ENCODE measurements at places on chromosomes 1 and 21.

DNA sequence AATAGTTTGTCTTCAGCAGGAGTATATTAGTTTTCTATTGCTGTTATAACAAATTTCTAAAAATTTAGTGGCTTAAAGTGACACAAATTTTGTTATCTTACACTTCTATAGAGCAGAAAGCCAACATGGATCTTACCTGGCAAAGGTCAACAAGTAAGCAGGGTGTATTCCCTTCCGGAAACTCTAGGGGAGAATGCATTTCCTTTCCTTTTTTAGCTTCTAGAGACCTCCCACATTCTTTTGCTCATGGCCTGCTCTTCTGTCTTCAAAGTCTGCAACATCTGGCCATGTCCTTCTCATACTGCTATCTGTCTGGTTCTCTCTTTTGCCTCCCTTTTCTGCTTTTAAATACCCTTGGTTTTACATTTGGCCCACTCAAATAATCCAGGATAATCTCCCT, 242.6 kb downstream of the ZNF648 start:
- no peak for DNase-seq

DNA sequence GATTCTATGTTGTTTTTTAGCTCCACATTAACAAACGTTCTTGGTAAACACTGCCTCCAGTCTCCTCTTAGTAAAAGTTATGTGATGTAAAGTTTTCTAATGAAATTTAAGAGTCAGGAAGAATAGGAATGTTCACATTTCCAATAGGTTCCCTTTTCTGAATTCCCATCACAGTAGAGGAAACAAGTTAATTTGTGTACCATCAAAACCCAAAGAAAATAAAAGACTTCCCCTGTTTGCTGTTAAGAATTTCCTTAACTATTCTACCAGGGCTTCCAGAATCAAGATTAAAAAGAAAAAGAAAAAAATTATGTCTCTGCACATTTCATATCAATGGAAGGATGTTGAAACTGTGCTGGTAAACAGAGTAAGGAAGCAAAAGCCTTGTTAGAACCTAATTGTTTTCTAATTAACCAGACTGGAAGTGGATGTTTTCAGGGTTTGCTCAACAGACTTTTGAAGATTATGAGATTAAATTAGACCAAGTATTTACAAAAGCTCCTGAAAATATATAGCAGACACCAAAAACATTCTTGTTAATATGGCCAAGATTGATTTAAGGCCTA, 43.4 kb upstream of the PALMD start:
- no peak for DNase-seq

GRCh38 chr1:44266400-44267344, 53.4 kb downstream of the DMAP1 start:
- no peak for DNase-seq

- no peak for DNase-seq
Measured at GRCh38 chr1:8027748-8028570, 1.9 kb upstream of the ERRFI1 start.

DNA sequence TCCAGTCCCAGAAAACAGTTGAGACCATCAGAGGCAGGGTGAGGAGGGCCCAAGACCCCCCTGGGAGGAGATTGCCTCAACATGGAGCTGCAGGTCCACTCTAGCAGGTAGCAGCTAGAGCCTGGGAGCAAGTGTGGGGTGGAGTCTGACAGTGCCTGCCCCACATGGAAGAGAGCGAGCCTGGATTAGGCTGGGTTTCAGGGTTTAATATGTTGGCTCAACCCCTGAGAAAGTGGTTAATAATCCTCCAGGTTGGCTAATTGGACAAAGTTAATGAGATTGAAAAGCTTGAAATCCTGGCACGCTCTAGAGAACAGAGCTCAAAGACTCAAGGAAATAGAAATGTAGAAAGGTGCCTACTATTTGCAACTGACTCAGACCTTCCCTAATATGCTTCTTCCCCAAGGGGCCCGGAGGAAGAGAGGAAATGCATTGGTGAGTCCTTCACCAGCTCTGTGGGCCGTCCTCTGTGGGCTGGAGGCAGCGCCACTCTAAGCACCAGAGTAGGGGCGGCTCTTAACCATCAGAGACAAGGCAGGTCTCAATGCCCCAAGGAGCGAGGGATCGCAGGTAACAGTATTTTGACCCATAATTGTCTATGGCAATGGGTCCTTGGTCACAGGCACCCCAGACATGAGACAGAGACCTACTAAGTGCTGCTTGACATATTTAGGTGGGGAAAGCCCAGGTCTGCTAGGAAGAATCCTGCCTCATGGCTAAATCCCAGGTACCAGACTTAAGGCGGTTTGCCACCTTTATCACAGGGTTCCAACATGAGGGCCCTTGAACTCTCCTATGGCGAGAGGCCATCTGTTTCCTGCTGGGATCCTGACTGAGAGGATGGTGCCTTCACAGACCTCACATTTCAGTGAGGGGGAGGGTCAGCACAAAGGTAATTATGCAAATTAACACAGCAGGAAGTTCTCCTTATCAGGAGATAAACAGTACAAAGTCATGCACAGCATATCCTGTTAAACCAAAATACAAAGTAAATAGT, 33.8 kb downstream of the RSPH1 start:
- no peak for DNase-seq

- DNase-seq: no peak
Measured at GRCh38 chr1:230220478-230220877, 153.4 kb downstream of the GALNT2 start.

- DNase-seq: no peak
Measured at GRCh38 chr1:104648269-104648691, 898.6 kb downstream of the AMY1C start.

DNA sequence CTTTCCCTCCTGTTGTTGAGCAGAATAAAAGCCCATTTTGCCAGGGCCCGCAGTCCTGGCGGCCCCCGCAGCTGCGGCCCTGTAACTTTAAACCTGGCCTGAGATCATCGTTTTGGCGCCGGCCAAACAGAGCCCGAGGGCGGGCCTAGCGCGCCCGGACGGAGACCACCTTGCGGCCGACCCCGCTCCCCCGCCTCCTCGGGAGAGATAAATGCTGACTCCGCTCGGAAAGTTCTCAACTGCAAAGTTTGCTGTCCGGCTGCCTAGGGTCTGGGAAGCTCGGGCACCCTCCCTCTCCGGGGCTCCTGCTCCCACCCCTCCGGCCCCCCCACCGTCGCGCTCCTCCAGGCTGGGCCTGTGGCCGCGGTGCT, at the start of gene PDPN:
Gene PDPN, plus strand, starts transcription at position 238 of the 371 bp plus-strand sequence. CDS start 202 bp downstream, outside the sequence.
- no peak for DNase-seq

DNA sequence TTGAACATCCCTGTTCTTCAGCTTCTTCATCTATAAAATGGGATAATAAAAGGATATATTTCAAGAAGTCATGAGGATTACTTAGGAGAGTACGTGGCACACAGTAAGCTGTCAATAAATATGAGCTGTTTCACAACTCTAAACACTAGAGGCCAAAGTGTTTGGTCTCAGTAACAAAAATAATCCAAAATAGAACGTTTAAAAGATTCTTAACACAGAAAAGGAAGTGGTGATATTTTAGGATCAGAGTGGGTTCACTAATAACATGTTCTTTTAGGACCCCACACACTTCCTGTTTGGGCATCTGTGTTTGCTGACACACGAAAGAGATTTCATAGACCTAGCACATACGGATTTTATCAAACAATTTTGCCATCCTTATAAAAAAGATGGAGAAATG, 32.9 kb downstream of the TNFSF18 start:
- no peak for DNase-seq

DNA sequence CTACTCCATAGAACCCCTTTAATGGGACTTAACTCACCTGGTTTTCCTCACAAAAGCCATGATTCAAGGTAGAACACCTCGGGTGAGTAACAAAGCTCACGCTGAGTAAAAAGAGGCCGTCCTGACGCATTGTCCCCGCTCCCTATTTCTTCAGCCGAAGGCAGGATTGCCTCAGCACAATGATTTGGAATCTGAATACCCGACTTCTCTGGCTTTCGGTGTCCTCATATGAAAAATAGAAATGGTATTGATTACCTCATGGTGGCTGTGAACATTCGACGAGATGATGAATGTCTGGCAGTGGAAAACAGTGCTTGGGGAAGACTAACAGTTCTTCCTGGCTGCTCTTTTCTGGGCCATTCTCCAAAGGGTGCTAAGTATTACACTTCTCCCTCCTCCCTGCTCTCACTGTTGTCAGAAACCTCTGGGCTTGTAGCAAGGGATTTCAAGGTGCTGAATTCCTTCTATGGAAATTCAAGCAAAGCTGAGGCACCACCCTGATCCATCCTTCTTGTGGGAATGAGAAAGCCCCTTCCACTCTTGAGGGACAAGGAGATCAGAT, 148.3 kb downstream of the C1orf94 start:
- no peak for DNase-seq

GRCh38 chr1:45612941-45613579, 10.8 kb downstream of the CCDC17 start:
- DNase-seq: no peak

DNA sequence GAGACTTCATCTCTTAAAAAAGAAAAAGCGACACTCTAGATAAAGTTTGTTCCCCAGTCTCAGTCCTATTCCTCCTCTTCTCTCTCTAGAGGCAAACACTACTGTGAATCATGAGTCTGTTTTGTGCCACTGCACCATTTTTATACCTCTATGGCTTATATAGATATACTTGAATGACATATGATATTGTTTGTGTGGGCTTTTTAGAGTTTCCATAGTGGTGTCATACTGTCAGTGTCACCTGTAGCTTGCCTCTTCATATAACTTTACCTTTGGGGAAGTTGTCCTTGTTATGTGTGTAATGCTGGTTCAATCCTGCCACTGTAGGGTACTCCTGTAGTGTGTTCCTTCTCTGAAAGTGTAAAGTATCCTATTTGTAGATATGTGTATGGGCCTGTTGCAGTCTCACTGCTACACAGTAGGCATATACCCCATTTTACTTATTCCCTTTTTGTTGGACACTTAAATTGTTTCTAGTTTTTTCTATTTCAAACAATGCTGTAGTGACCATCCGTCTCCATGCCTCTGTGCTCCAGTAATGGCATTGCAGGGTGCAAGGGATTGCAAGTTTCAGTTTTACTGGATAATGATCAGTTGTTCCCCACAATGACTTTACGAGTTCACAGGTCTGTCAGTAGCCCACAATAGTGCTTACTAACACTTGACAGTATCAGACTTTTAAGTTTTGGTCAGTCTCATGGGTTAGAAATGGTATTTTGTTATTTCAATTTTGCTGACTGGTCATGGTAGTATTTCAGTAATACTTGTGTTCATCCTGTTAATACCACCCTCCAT, 2.7 kb downstream of the PRMT2 start:
- DNase-seq: no peak

- DNase-seq: no peak
Measured at GRCh38 chr1:223338811-223339746, 24.9 kb downstream of the SUSD4 start.

- DNase-seq: no peak
Measured at GRCh38 chr1:160397651-160398050, 2.7 kb upstream of the VANGL2 start.

GRCh38 chr1:77847621-77848080, 40.8 kb upstream of the NEXN start:
- no peak for DNase-seq

DNA sequence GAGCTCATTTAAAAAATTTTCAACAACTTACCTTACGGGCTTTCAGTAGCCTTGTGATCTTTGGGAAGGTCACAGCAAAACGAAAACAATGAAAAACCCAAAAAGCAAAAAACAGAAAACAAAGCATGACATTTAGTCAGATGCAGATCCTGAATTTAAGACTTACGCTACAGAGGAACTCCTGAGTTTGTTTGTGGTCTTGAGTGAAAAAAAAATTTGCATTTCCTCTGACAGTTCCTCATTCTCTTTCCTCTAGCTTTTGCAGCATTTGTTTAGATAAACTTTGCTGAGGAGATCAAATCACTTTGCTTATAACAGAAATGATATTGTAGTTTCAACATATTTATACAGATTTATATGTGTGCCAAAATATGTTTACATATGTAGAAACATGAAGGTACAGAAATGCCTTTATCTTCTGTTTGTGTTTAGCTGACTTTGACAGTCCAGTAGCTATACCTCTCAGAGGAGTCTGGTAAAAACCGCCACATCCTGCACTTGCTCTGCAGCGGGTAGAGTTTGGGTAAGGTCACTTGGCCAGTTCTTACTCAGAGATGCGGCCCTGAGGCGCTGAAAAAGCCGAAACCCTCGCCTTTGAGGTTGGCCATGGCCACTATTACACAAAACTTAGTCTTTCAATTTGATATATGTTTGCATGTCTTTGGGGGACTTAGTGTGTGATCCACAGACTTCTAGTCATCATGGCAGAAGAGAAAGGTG, 142.5 kb downstream of the TNR start:
- DNase-seq: no peak

- DNase-seq: no peak
Measured at GRCh38 chr1:27138927-27139326, 16.0 kb downstream of the SLC9A1 start.

DNA sequence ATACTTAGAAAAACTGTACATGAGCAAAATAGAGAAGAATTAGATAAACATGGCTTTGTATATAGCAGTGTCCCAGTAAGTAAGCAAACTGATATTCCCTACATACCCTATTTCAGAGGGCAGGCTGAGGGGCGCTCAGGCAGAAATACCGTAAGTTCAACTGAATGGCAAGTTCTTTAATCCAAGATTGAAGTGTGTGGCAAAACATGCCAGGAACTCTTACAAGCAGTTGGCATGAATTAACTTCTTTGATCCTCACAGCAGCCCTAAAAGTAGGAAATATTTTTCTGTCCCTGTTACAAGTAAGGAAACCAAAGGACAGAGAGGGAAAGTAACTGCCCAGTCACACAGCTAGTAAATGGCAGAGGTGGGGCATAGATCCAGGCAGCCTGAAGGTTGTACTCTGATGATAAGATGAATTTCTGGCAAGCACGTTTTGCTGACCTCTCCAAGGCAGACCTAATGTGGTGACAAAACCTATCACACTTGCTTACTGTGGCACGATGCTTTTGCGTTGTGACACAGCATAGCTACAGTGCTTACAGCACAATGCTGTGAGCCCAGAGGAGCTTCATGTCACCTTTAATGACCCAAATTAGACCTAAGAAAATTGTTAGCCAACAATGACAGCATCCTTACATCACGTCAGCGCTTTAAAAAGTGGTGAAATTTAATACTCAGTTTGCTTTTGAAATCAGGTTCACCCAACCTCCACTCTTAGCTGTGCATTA, 35.0 kb upstream of the THEM4 start:
- DNase-seq: no peak

- no peak for DNase-seq
Measured at GRCh38 chr1:107479865-107480350, 339.1 kb downstream of the NTNG1 start.

- DNase-seq: no peak
Measured at GRCh38 chr21:44616591-44616926, 4.7 kb downstream of the KRTAP10-8 start.

DNA sequence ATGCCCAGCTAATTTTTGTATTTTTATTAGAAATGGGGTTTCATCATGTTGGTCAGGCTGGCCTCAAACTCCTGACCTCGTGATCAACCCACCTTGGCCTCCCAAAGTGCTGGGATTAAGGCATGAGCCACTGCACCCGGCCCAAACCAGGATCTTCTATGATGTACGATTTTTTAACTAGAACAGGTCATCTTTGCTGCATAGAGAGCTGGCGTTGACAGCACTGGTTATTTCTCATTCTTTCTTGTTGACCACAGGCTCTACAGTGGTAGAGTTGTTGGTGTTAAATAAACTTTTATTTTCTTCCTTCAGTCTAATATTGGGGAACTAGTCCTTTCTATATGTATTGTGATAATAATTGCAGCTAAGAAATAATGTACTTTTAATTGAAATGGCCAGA, 3.8 kb upstream of the MAB21L3 start:
- no peak for DNase-seq

- no peak for DNase-seq
Measured at GRCh38 chr21:18269856-18270255, 25.2 kb downstream of the CHODL start.

- DNase-seq: no peak
Measured at GRCh38 chr1:230267338-230268065, 158.6 kb downstream of the PGBD5 start.

Measured in T-helper 17 cell (primary cell).